BJ (cell line): ENCODE measurements at places on chromosomes 6 and 20.

DNA sequence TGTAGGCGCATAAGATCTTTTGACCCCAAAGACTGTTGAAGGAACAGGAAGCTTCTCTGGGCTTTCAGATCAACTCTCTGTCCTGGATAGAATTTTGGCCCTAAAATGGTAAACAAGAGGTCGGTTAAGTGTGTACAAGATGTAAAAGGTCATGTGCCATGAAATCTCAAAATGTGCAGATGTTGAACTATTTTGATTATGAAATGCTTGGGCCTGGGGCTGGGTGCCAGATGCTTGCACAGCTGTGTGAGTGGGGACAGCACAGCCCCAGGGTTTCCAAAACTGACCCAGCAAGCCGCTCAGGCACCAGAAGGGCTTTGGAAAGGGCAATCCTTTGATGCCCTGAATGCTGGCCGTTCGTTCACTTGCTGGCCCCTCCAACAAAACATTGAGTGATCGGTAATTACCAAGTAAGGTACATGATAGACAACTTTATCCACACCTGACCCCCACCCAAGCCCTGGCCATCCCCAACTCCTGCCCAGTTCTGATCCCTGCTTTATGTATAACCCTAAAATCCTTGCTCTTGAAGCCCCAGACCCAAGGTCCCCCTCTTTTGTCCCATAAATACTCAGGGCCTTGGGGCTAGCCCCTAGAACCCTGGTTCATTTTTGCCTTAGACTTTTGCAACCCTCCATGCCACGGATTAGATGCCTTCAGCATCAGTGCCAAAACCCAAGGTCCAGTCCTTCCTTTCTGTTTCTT, 1.9 kb downstream of the TMEM239 start:
- no peak for DNase-seq

GRCh38 chr20:25236450-25237304, 11.2 kb upstream of the PYGB start:
- DNase-seq, result no peak

- no peak for DNase-seq
Observed at GRCh38 chr6:81683912-81684311, 68.6 kb downstream of the TENT5A start.

GRCh38 chr6:70849348-70850069, 107.4 kb downstream of the B3GAT2 start:
- no peak for DNase-seq

DNA sequence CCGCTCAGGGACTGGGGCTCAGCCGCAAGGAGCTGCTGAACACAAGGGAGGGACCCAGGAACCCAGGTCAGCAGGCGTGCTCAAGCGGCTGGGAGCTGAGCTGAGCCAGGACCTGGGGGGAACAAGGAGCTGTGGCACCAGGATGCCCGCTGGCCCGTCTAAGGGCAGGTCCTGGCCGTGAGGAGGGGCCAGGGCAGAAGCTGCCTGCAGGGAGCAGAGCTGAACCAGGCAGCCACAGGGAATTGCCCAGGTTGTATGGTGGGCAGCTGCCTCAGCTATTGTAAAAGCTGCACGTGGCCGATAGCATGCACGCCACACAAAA, 133.3 kb downstream of the AGPAT4 start:
- DNase-seq, result no peak

DNA sequence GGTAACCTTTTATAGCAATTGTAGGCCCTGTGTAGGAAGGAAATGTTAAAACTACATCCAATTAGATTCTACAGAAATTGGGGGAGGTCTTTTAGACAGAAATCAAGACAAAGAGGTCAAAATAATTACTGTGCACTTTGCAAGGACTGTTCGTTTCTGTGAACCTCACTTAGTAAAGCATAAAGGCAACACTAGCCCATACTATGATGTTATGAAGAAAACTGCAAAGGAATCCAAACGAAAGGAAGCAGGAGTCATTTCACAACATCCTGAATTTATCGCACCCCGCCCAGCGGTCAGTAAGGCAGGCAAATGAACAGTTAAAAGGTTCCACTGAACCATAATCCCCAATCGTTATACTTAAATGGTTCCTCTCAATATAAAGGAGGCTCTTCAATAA, 429.5 kb upstream of the ARID1B start:
- DNase-seq, result no peak

- DNase-seq, result no peak
Observed at GRCh38 chr6:41763470-41763869, 16.2 kb downstream of the FRS3 start.

- no peak for DNase-seq
Observed at GRCh38 chr6:127561660-127562059, 15.3 kb upstream of the C6orf58 start.

DNA sequence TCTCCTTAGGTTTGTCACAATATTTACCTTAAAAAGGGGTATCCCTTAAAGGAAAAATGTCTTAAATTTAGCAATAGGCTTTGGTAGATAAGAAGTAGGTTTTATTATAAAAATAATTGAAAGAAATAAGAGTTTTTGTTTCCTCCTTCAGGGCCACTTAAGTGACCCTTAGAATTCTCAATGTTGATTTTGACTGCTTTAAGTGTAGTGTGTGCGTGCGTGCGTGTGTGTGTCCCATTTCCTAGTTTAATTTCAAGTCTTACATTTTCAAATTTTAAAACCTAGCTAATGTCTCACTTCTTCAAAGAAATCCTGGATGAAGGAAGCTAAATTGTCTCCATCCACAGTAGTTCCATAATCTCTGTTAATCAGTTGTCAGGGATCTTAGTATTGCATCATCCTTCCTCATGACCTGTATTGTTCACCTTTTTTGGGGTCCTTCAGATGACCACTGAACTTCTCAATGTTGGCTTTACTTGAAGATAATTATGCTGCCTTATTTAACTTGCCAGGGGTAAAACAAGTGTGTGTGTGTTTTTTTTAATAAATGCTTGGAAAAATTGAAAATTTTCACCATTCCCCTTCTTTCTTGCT, 50.7 kb upstream of the TFB1M start:
- DNase-seq, result no peak

DNA sequence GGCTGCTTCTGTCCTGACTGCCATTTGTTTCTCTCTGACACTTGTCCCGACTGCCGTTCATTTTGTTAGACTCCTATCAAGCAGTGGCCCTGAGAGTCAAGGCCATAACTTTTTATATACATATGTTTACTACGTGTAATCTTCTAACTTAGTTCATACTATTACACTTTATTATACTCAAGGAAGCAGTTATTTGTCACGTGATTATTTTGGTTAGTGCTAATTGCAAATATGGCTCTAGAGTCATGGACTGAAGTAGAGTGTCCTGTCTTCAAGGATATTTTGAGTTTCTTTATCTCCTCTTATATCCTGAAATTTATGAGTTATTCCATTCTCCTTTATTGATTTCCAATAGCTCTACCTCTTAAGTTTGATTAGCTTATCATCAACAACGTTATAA, 294.2 kb upstream of the RNF217 start:
- no peak for DNase-seq

- DNase-seq, result no peak
Observed at GRCh38 chr20:4261333-4262284, 246.3 kb upstream of the RNF24 start.

DNA sequence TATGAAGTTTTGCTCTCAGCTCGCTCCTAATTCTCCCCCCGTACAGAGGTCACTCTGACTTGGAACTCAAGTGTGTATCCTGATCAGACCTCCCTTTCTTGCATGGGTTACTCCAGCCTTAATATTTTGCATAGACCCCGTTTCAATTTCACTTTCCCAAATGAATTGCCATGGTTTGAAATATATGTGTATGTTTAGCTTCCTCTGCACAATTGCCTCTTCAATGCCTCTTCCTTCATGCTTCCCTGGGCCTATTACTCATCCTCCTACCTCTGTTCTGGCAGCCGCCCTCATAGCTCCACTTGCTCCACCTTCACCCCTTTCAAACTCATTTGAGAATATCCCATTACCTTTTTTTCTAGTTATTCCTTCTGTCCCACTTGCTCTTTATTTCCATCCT, 90.0 kb upstream of the SAMD5 start:
- no peak for DNase-seq

DNA sequence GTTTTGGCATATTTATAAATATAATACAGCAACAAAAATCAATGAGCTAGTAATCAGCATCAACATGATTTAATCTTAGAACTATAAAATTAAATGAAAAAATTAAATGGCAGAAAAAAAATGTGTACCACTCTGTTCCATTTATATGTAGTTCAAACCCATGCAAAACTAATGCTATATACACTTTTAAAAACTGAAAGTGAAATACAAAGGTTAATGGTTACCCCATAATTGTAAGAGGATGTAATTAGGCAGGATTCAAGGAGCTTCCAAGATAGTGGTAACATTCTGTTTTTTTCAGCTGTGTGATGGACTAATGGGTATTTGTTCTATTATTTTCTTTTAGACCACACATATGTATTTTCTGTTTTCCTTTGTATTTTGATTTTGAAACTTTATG, 492.1 kb downstream of the UTRN start:
- DNase-seq, result no peak

GRCh38 chr6:112144145-112144926, 56.9 kb downstream of the FAM229B start:
- DNase-seq, result peak; percentile 10

- no peak for DNase-seq
Observed at GRCh38 chr6:37016995-37017394, 11.5 kb downstream of the FGD2 start.

DNA sequence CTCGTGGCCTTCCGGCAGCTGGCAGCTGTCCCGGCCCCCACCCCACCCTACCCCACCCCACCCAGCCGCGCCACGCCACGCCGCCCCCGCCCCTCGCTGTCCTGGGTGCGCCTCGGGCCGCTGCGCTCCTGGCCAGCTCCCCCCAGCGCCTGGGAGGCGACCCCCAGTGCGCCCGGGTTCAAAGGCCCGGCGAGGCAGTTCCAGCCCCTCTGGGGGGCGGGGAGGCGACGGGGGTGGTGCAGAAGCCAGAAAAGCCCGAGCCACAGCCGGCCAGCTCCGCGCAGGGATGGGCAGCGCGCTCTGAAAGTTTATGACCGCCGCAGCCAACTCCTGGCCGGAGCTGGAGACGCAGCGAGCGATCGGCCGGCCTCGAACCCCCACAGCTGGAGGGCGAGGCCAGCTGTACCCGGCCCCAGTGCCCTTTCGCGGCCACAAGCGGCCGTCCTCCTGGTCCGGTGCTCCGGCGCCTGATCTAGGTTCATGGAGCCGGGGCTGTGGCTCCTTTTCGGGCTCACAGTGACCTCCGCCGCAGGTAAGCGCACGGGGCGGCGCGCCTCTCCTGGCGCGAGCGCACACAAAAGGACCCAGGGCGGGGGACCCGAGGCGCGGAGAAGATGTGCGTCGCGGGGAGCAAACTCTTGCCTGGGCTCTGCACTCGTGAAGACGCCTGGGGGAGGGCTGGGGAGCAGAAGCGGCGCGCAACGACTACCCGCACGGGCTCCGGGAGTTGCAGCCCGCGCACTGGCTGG, at the start of gene EDN3:
Gene EDN3, plus strand, starts transcription at position 279 of the 749 bp plus-strand sequence. Its CDS starts 202 bp downstream, at position 481.
- no peak for DNase-seq

GRCh38 chr20:2991532-2991931, 51.9 kb upstream of the GNRH2 start:
- DNase-seq, result no peak

- DNase-seq, result no peak
Observed at GRCh38 chr20:33338467-33339258, 55.6 kb downstream of the BPIFB1 start.

DNA sequence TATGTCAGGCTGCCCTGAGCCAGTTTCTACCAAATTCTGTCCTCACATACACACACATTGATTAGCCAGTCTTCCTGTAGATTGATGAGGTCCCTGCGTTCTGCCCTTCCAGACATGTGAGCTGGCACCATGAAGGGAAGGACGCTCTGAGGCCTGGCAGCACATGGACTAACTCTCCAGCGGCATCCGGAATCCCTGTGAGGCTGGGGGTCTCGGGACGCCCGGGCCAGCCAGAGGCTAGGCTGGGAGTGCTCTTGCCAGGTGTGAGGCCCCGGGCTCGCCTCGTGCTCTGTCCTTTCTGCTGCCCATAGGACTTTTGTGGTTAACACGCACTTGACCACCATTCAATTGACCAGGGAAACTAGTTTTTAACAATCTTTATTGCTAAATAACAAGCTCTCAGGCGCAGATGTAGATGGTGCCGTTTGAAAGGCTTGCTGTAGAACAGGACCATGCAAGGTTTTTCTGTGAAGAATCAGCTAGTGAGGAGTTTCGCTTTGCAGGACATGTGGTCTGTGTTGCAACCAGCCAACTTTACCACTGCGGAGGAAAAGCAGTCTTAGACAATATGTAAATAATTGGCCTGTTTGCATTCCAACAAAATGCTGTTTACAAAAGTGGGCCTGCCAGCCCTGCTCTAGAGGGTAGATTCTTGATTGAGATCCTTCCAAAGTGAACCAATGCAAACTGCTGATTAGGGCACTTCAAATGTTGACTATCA, 29.3 kb downstream of the FOXF2 start:
- no peak for DNase-seq

DNA sequence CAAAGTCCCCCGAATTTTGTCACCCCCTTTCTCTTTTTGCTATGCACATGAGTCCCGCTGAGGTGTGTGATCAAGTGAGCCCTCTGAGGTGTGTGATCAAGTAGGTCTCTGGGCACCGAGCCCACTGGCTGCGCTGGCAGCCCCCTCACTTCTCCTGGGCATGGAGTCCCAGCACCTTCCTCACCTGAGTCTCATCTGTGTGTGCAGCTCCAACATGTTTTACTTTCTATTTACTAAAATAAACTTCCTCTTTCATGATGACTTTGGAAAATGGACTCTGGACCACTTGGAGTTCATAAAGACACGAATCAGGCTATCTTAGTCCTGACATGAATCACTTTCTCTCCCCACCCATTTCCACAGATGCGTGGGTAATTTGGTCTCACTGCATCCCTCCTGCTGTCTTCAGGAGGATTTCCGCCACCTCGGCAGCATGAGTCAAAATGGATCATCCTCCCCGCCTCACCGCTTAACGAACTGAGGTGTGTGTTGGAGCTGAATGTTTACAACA, 39.8 kb downstream of the PRDM1 start:
- no peak for DNase-seq

- no peak for DNase-seq
Observed at GRCh38 chr20:64138276-64138815, 25.9 kb upstream of the MYT1 start.

DNA sequence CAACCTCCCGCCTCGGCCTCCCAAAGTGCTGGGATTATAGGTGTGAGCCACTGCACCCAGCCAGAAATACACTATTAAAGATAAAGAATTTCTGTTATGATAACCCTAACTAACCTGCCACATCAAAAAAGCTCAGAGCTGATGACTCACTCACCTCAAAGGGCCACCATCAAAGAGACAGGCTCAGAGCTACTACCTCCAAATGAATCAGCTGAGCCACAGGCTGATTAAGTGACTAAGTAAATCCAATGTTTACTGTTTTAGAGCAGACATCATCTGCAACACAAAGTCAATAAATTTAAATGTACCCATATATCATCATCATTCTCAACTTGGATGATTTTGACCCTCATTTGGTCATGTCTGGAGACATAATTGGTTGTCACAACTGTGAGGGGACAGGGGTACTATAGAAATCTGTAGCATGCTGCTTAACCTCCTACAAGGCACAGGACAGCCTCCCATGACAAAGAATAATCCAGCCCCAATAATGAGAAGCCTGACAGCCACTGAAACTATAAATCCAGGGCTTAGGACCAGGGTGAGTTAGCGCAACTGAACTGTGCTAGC, 106.5 kb downstream of the ATP9A start:
- DNase-seq, result no peak
